ENCODE measurements at places on chromosomes 13 and 19. TPM values are rescaled to one million over a fixed set of nuclear protein-coding genes. Genes with fewer than 3 reads are reported as not detected.

GRCh38 chr13:97124915-97125809 is 97.0 kb upstream of the MBNL2 start:
- no peak for DNase-seq

DNA sequence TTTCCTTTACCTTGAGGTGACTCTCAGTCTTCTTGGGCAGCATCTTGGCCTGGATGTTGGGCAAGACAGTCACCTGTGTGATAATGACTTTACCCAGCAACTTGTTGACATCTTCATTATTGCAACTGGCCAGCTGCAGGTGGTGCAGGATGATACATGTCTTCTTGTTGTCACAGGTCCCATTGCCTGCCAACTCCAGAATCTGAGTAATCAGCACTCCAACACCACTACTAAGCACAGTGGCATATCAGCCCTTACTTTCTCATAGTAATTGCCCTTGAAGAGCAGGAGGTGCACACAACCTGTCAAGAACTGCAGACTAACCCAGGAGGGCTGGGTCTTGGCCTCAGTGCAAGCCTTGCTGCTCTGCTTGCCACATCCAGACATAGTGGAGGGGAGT is 57.8 kb downstream of the CCNA1 start:
- no peak for DNase-seq

ZSCAN18 gene
- 87.0 TPM for total RNA-seq

ZNF560 gene
- total RNA-seq: 0.31 TPM

- no peak for DNase-seq
Observed at GRCh38 chr13:69565334-69565733, 542.3 kb upstream of the ATXN8OS start.

GRCh38 chr19:19149435-19149834 is 11.2 kb upstream of the TMEM161A start:
- DNase-seq: no peak

PNMA8A gene
- total RNA-seq: 58.5 TPM

DNA sequence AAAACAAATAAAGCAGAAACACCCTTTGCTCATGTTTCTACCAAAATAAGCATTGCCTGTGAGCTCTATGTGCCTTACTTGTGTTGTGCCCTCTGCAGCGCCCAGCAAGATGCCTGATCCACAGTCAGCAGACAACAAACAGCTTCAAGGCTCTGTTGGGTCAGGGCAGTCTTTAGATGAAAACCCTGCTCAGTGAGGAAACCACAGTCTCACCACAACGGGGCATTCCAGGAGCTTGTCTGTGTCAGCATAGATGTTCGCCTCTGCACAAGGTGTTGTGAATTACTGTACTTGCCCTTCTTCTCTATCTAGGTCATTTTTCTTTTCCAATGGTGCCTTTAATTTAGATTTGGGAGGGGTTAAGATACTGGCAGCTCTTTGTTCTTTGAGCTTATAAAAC is 251.9 kb downstream of the COL4A1 start:
- DNase-seq: no peak

- no peak for DNase-seq
Observed at GRCh38 chr13:31955741-31956140, 75.8 kb upstream of the FRY start.

GRCh38 chr13:53201454-53202225 is 173.0 kb downstream of the OLFM4 start:
- no peak for DNase-seq
